ENCODE measurements at places on chromosomes 3 and 15.

DNA sequence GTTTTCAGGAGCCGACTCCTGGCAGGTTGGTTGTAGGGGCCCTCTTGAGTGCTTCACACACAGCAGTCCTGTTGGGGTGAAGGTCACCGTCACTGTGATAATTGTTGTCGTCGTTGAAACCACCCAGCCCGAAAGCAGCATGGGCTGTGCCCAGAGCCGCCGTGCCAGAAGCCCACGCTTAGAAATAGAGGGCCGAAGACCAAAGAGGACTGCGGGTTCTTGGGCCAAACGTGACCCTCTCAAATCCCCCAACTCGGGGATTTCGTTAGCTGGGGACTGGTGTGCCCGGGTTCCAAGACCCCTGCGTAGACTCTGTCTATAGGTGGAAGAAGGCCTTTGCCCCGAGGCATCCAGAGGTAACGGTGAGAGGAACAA lies 7.5 kb upstream of the ADAMTS17 start:
- DNase-seq: no peak

DNA sequence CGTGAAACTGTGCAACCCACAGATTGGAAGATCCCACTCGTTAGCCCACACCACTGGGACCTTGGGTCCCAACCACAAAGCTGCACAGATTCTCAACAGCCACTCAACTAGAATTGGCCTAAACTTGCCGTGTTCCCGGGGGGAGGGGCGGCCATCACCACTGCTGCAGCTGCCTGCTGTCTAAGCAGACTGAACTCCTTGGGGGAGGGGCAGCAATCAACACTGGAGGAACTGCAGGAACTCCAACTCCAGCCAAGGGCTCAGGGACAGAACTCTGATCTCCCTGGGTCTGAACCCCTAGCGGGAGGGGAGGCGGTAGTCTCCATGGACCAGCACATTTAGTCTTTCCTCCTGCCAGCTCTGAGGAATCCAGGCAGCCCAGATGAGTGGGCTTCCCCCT lies 205.9 kb downstream of the RSL24D1 start:
- DNase-seq: no peak

GRCh38 chr3:148191966-148192365 lies 505.7 kb upstream of the AGTR1 start:
- DNase-seq: no peak

- DNase-seq: no peak
Measured at GRCh38 chr15:42331235-42331634, 28.1 kb upstream of the CAPN3 start.

GRCh38 chr3:45572755-45573154 lies 21.8 kb upstream of the LIMD1 start:
- no peak for DNase-seq

GRCh38 chr15:60215225-60215963 lies 182.4 kb downstream of the ANXA2 start:
- no peak for DNase-seq

DNA sequence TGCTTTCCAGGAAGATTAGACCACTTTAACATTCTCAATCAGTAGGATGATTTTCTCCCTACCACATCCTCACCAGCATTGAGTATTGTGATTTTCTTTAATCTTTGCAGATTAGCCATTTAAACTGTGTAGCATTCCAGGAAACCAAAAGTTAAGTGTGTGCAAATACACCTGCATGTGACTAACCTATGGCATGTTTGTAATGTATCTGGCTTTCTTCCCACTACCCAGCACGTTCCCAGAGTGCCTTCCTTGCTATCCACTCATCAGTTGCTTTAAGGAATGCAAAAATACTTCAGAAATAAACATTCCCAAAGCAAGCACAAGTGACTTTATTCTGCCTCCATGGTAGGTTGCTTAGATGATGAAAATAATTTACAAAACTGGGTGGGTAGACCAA lies 74.2 kb downstream of the ATG7 start:
- no peak for DNase-seq

DNA sequence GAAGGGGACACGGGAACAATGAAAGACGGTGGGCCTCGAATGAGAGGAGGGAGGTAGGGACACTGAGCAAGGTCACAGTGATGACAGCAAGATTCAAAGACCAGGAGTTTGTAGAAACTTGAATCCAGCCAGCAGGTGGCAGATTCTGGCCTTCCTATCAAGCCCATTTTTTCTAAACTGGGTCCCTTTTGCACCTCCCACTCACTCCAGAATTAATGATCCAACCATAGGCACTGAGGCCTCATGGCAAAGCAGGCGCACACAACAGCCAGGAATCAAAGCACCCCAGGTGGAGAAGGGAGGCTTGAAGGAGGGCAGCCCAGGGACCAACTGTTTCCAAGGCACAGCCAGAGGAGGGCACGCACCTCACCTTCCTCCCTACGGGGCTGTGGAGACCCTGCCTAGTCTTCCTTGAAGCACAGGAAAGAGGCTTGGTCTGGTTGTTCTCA lies 90.2 kb downstream of the ANP32A start:
- DNase-seq: peak; percentile 6

DNA sequence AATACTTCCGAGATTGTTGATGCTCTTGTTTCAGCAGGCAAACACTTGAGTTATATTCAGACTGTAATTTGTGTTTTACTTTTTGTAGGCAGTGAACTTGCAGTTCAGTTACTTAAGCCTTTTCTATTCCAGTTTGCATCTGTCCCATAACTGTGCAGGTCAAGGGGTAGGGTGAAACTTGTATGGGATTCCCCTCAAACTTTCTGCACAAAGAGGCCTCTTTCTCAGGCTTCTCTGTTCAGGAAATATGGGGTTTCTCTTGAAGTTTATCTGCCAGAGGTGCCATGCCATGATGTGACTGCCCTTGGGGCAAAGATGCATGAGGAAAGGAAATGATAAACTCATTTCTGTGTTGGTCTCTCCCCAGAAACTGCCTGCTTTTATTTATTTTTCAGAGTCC lies 66.7 kb downstream of the SLC24A1 start:
- DNase-seq: no peak

- DNase-seq: no peak
Measured at GRCh38 chr3:18061737-18062656, 319.6 kb upstream of the TBC1D5 start.

DNA sequence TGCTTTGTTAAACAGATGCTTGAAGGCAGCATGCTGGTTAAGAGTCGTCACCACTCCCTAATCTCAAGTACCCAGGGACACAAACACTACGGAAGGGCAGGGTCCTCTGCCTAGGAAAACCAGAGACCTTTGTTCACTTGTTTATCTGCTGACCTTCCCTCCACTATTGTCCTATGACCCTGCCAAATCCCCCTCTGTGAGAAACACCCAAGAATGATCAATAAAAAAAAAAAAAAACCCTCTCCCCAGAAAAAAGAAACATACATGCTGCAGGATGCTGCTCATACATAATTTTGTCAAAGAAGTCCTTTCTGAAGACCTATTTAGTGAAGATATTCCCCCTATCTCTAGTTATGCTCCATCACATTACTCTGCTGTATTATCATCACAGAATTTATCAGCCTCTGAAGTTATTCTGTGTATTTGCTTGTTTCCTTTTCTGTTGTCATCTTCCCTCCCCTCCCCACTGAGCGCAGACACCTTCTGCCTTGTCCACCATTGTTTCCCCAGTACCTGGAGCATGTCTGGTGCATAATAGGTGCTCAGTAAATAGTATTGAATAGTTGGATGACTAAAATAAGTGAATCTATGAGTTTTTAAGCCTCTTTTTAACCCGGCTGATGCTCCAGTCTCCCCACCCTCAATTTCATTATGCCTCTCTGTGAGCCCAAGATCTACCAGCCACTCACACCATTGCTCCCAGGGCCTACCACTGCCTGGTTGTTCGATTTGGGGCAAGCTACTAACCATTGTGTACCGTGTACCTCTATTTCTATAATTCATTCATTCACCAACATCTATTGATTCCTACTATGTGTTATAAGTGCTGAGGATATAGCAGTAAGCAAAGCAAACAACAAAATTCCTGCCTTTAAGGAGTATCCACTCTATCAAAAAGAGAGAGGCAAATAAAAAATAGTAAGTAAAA lies 4.0 kb upstream of the TM4SF1 start:
- DNase-seq: no peak

- DNase-seq: no peak
Measured at GRCh38 chr15:59194639-59195325, 11.9 kb upstream of the LDHAL6B start.

DNA sequence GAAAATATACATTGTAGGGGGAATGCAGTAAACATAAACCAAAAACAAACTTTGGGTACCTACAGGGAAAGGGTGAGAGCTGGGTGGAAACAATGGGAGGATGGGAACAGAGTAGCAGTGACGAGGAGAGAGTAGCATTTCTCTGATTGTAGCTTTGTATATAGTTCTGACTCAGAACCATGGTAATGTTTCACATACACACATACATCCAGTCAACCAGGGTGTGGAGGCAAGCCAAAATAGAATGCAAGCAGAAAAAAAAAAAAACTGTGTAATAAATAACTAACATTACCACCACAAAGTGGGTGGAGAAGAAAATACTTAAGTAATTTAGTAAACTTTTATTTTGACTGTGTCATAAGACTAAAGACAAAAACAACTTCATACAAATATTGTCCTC lies 27.2 kb downstream of the BCL2A1 start:
- DNase-seq: no peak

- DNase-seq: peak; percentile 46
Measured at GRCh38 chr15:80455668-80456442, 51.7 kb downstream of the ARNT2 start.

- no peak for DNase-seq
Measured at GRCh38 chr3:78905700-78906099, 862.1 kb downstream of the ROBO1 start.

- no peak for DNase-seq
Measured at GRCh38 chr3:95438274-95438673, 1375.4 kb downstream of the NSUN3 start.

- DNase-seq: no peak
Measured at GRCh38 chr15:93707751-93708150, 523.6 kb upstream of the MCTP2 start.

- DNase-seq: no peak
Measured at GRCh38 chr15:84904419-84904818, 20.0 kb downstream of the SLC28A1 start.

- no peak for DNase-seq
Measured at GRCh38 chr3:189584645-189585044, 46.5 kb upstream of the TP63 start.

GRCh38 chr15:28104326-28104725 lies 5.2 kb upstream of the OCA2 start:
- DNase-seq: no peak

GRCh38 chr3:27971600-27971999 lies 249.5 kb upstream of the EOMES start:
- no peak for DNase-seq

DNA sequence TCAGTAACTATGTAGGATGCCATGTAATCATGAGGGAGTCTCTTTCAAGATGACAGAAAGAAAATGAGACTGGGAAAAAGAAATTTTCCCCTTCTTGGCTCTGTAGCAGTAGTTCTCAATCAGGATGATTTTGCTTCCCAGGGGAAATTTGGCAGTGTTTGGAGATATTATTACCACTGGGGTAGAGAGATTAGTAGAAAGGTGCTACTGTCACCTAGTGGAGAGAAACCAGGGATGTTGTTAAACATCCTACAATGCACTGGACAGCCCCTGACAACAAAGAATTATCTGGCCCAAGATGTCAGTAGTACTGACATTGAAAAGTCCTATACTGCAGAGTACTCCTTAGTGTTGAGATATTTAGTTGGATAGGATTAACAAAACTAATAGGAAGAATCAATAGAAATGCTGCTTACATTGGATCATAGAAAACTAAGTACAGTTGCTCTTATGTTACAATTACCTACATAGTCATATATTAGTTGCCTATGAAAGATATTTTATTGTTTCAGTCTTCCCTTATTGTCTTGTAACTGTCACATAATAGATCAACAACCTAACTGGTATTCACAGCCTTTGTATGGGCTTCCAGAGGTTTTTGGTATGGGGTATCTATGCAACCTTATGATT lies 433.3 kb downstream of the RAP2B start:
- DNase-seq: no peak

DNA sequence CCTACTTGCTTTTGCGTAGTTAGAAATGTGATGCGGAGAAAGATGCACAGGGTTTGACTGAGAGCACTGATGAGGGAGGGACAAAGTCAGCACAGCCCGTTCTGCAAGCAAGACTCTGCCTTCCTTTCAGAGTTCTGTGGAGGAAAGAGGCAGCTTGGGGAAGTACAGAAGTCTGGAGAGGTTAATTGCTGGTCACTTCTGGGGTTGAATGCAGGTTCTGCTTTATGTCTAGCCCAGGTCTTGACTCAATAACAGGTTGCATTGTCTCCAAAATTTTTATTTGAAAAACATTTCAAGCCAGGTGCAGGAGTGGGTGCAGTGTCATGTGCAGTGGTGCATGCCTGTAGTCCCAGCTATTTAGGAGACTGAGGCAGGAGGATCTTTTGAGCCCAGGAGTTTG lies 461.7 kb downstream of the NR2F2 start:
- no peak for DNase-seq

DNA sequence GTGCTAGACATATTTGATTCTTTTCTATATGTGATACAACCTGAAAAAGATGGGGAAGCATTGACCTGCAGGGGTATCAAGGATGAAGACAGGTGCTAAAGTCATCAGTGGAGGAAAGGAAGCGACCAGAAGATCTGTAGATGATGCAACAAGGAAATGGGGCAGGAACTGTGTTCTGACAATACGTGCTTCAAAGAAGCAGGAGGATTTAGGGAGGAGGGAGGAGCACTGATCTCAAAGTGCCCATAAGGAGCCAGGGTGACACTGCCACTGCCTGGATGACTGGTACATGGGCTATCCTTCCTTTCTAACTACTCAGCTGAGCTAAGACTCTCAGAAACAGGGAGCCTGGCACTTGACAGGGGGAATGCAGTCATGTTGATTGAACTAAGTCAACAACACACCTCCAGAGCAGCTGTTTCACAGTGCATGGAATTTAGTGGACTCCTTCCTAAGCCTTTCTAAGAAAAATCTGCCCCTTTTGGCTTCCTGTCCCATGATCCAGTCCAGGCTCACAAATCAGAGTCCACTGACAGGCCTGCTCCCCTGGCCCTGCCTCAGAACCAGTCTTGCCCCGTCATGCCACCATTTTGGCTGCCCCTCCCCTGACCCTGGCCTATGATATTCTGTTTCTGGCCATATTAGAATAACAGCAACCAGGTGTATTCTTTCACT lies 12.0 kb downstream of the LYSMD4 start:
- DNase-seq: no peak

DNA sequence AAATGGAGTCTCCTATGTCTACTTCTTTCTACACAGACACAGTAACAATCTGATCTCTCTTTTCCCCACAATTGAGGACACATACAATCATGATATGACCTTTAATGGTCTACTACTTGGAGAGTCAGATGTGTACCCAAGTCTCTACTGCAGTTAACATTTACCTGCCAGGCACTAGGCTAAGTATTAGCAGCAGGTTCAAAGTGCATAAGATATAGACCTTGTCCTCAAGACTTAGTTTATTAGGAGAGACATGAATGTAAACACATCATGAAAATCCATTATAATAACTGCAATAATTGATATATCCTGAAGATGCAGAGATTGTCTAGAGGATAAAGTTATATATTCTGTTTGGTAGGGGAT lies 3.1 kb downstream of the SLC35A5 start:
- no peak for DNase-seq

GRCh38 chr3:194103983-194104751 lies 31.8 kb upstream of the HES1 start:
- no peak for DNase-seq
